Stimulated activated CD4-positive, alpha-beta T cell treated with anti-CD3 and anti-CD28 coated beads, Interleukin-12 subunit alpha, Interleukin-12 subunit beta, amount 100 ng/mL, for 4 hours (primary cell): ENCODE measurements at places on chromosomes 7 and 10.

- no peak for DNase-seq
Measured at GRCh38 chr10:72322030-72322279, 32.8 kb downstream of the DNAJB12 start.

DNA sequence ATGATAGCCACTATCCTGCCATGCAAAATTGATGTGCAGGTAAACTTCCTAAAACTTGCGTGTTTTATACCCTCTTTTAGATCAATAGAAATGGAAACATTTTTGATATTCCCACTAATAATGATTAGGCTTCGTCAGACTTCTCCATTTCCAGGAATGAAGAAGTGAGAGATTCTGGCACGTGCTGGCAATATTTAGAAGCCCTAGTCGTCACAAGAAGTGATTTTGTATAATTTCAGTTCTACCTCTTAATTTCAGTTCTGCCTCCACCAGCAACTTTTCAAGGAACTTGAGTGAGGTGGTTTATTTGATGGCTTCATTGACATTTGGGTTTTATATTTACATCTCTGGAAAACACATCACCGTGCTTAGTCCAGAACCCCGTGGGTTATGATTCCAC is 61.9 kb downstream of the MRC1 start:
- DNase-seq: no peak

GRCh38 chr7:428387-428786 is 91.3 kb downstream of the PDGFA start:
- DNase-seq: no peak

GRCh38 chr10:34742456-34742855 is 72.6 kb downstream of the PARD3 start:
- DNase-seq: no peak

DNA sequence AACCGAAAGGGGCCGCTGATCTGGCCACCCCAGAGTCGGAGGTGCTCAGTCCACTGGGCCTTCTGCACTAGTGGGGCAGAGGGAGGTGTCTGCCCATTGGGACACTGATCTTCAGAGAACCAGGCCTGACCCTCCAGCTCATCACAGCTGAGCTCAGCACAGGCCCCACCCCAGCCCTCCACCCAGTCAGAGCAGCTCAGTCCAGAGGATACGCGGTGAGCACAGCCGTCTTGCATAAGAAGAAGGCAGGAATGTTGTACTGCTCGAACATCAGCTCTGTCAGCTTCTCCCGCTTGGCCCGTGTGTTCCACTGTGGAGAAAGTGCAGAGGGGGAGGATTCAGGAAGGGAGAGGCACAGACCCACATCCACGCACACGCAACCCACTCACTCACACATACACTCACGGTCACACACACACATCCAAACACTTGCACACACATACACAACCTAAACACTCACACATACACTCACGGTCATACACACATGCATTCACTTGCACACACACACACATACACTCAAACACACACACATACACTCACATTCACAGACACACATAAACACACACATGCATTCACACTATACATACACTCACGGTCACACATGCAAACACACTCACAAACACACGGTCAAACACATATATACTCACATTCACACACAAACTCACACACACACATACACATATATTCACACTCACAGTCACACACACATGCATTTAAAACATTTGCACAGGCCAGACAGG is 6.3 kb downstream of the ACTL6B start:
- no peak for DNase-seq

GRCh38 chr10:10044922-10045764 is 972.5 kb upstream of the CELF2 start:
- no peak for DNase-seq

- no peak for DNase-seq
Measured at GRCh38 chr7:109003742-109004141, 434.1 kb downstream of the DNAJB9 start.

- DNase-seq: no peak
Measured at GRCh38 chr10:123200531-123200930, 46.3 kb downstream of the BUB3 start.

GRCh38 chr10:126536148-126536547 is 134.3 kb downstream of the C10orf90 start:
- no peak for DNase-seq

- DNase-seq: no peak
Measured at GRCh38 chr10:59016043-59016442, 160.4 kb upstream of the PHYHIPL start.

GRCh38 chr10:132779549-132780294 is 6.2 kb downstream of the NKX6-2 start:
- DNase-seq: no peak

- DNase-seq: no peak
Measured at GRCh38 chr7:3238525-3239210, 62.4 kb upstream of the SDK1 start.

DNA sequence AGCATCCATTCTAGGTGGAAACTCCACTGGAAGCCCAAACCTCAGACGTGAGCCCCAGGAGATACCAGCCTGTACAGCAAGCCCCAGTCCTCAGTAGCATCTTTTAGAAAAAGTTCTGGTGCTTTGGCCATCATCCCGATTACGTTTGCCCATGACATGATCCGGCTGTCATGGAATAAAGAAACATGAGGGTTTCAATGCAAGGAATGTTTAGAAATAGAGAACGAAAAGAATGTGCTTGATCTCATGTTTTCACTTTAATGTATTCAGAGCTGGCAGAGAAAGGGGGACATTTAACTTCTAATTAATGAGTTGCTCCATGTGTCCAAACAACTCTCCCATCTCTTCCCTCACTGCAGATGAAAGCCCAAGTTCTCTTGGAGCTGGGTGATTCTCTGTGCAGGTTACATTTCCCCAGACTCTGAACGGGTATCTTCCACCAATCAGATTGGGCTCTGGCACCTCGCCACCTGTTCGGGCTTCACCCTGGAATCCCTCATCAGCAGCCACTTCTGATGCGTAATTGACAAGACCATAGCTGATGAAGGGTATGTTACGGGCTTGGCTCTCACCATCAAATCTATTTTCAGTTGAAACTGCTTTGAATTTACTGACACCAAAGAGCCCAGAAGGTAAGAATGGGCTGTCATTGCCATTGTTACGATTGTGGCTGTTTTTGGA is 165.3 kb downstream of the PLXNA4 start:
- DNase-seq: no peak

DNA sequence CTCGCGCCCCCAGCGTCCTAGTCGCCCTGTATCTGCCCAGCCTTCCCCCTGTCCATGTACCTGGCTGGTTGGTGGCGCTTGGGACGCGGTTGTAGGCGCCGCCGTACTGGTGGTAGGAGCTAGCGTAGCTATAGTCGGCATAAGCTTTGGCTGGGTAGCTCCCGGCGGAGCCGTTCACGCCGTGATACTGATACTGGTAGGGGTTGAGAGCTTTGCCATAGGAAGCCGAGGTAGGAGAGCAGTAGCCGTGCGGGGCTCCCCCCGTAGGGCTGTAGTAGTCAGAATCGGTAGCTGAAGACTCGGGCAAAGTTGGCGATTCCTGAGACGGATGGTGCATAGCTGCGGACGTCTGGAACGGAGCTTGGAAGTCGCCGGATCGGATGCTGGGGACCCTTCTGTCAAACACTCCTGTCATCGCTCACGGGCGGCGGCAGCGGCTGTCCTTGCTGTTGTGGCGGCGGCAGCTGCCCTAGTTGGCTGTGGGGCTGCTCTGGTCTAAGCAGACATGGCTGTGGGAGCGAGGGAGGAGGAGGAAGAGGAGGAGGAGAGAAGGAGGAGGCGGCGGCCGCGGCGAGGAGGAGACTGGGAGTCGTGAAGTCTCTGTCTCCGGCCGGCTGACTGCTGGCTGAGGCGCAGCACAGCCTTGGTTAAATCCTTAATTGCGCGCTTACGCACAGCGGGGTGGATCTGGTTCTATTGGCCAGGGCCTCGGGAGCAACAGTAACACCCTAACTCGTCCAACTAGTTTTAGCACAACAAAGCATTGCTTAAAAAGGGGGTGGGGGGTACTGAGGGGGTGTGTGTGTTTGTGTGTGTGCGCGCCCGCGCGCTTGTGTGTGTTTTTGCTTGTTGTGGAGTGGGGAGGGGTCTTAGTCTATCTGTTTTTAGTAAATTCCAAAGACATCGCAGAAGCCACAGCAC is at the start of gene DLX5:
DLX5 (minus strand) TSS at position 623 of the 921 bp plus-strand sequence; CDS start at position 415, 208 bp downstream.
- no peak for DNase-seq

DNA sequence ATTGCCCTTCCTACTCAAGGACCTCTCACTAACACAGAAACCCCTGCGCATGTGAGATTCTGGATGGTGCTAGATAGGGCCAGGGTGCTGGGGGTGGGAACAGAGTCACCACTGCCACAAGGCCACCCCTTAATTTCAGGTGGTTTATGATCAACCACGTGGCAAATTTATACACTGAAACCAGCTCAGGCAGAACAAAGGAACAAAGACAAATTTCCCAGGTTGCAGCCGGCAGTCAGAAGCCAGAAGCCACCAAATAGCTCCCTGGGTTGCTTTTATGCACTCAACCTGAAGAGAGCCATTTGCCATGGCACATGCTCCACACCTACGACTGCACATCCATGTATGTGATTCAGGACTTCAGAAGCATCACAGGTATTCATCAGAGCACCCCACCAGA is 2.5 kb downstream of the VOPP1 start:
- no peak for DNase-seq

GRCh38 chr7:66099232-66099550 is 15.5 kb upstream of the CRCP start:
- no peak for DNase-seq

DNA sequence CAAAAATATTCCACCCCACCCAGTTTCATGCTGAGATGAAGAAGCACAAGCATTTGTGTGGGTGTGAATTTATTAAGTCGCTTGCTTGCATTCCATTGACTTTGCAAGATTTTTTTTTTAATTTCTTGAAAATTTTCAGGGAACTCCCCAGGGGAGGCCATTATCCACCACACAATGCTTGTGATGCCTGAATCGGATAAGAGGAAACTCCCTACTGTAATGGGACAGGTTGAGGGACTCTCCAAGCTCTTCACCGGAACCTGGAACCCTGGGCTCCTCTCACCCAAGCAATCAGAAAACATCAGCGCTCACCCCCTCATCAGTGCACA is 153.6 kb upstream of the ZMIZ1 start:
- DNase-seq: no peak

DNA sequence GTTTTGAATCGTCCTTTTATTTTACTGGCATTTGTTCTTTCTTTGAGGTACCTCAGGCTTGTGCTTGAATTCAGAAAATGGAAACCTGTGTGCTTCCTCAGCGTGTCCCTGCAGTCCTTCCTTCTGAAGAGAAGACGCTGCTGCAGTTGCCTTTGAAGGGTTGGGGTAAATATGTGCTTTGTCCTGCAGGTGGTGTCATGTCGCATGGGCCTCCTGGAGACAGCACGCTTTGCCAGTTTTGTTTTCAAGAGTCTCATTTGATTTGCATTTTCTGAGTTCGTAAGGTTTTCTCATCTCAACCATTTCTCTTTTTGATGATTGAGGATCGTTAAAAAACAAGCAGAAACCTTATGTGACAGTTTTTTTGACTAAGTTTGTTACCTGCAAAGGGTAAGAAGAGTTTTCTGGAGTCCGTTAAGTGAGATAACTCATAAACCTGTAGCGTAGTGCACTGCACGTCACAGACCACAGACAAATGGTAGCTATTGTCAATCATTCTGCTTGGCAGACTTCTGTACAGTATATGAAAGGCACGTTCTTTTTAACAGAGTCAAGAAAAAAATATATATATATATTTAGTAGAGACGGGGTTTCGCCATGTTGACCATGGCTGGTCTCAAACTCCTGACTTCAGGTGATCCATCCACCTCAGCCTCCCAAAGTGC is 57.0 kb downstream of the CDC123 start:
- DNase-seq: no peak
